ENCODE measurements at places on chromosomes 1 and 21. TPM values are rescaled to one million over a fixed set of nuclear protein-coding genes. Genes with fewer than 3 reads are reported as not detected.

The FCRL5 gene
- 0.99 TPM for total RNA-seq

The RGS13 gene
- not detected for total RNA-seq

The ERICH3 gene
- total RNA-seq: not detected

The MTR gene
- 28.5 TPM for total RNA-seq

The GBP7 gene
- not detected for total RNA-seq

The TEDDM1 gene
- not detected for total RNA-seq

- DNase-seq: no peak
These were observed 32.8 kb upstream of the IFFO2 start for GRCh38 chr1:18989176-18989799.

- DNase-seq: no peak
These were observed 84.9 kb downstream of the CLEC20A start for GRCh38 chr1:178411756-178412399.

GRCh38 chr21:16389643-16390042 is 659.9 kb downstream of the USP25 start:
- DNase-seq: no peak

DNA sequence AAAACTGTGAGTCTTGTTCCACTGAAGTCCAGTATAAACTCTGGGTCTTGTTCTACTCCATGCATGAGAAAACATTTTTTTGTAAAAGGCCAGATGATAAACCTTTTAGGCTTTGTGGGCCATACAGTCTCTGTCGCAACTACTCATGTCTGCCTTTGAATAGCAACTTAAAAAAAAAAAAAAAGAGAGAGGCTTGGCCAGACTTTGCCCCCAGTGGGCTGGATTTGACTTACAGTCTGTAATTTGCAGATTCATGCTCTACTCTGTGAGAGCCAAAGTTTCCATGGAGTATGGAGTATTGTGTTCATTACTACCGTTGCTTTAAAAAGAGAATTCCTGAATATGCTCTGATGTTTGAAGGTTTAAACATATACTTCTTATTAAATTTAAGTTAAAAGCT is 654.9 kb upstream of the PKN2 start:
- peak; percentile 58 for DNase-seq

GRCh38 chr1:228992044-228992443 is 256.8 kb downstream of the RHOU start:
- no peak for DNase-seq

GRCh38 chr1:111955755-111956154 is 33.7 kb downstream of the KCND3 start:
- DNase-seq: no peak

DNA sequence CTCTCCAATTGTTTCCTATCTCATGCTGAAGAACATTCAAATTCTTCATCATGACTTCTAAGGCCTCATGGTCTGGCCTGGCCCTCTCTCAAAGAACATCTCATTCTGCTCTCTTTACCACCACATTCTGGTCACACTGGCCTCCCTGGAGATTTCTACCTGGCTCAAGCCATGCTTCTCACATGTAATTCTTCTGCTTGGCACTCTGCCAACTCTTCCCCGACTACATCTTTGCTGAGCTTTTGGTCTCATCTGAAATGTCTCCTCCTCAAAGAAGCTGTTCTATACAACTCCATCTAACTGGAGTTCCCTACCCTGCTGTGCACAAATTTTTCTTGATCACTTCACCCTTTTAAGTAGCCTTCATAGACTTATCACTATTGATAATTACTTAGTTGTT is 1.4 kb upstream of the TBX19 start:
- DNase-seq: no peak

DNA sequence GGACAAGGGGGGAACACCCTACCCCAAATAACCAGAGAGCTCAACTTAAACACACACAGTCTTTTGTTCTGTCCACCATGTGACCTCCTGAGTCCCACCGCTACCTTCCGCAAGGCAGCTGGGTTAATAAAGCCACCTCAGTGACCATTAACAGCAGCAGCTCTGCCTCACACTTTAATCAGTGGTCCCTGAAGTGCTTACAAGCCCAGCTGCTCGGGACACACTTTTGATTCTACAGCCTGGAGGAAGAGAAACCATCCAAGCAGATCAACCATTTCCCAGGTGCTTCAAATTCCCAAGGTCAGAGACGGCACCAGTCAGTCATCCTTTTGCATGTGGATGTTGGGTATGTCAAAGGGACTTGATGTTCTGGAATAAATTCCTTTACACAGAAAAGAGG is 70.1 kb downstream of the KCNJ15 start:
- DNase-seq: no peak

DNA sequence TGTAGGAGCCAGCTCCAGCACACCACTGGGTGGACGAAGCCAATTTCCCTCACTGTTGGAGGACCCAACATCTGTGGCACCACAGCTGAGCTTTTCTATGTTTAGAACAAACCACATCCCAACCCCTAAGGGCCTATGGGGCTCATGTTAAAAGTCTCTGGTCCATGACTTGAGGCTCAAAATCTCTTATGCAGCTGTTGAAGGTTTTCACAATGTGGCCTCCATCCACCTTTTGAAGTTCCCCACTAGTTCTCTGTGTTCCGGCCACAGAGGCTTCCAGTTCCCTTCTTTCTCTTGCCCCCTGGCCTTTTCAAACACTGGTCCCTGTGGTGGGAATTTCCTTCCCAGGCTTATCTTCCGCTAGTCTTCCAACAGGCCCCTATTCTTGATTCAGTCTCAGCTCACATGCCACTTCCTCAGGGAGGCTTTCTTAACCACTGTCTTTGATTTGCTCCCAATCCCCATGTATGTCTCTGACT is 3.9 kb upstream of the IFNLR1 start:
- no peak for DNase-seq

- no peak for DNase-seq
These were observed 91.6 kb downstream of the SCCPDH start for GRCh38 chr1:246815693-246816270.

DNA sequence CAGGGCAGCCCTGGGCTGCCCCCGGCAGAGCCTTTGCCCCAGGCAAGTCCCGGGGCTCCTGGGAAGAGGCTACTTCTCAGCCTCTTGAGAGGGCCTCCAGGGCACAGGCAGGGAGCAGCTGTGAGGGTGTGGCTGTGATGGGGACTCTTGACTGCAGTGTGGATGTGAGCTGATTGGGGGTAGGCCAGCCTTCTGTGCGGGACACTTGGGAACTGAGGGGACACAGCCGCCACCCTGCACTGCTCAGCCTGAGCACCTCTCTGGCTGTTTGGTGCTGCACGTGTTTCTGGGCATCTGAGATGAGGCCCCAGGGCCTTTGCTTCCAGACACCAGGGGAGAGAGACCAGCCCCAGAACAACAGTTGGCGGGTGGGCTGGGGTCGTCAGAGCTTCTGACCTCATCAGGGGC is 62.1 kb downstream of the SKI start:
- DNase-seq: no peak

GRCh38 chr1:240192851-240193250 is 101.2 kb downstream of the FMN2 start:
- no peak for DNase-seq
